ENCODE measurements at places on chromosomes 6 and 20. TPM values are rescaled to one million over a fixed set of nuclear protein-coding genes. Genes with fewer than 3 reads are reported as not detected.
A peak's percentile ranks its signal among the peaks of the same experiment; 100 is the strongest.

GRCh38 chr6:15329197-15329671 is 83.4 kb downstream of the JARID2 start:
- H3K27me3 ChIP-seq = no peaks in the 10 kb centered on the region
- peak overlapping the region; percentile 37 for H3K27ac ChIP-seq
- no peak overlapping the region for H3K4me3 ChIP-seq
- DNase-seq = no peak

- no peaks in the 10 kb centered on the region for H3K4me1 ChIP-seq
- H3K4me3 ChIP-seq = no peak overlapping the region
- no peaks in the 10 kb centered on the region for H3K36me3 ChIP-seq
- no peak overlapping the region for H3K27ac ChIP-seq
Measured at GRCh38 chr6:11065436-11066202, 21.5 kb upstream of the ELOVL2 start.

GRCh38 chr6:148064406-148065134 is 278.1 kb upstream of the SASH1 start:
- H3K27ac ChIP-seq = no peak overlapping the region
- no peak overlapping the region for H3K4me3 ChIP-seq
- H3K27me3 ChIP-seq = no peaks in the 10 kb centered on the region
- no peaks in the 10 kb centered on the region for H3K36me3 ChIP-seq

- H3K27ac ChIP-seq = peak overlapping the region; percentile 98
- DNase-seq = no peak
- peak overlapping the region; percentile 95 for H3K4me3 ChIP-seq
- H3K36me3 ChIP-seq = peaks cover 5% of the 10 kb centered on the region
- no peaks in the 10 kb centered on the region for H3K27me3 ChIP-seq
Measured at GRCh38 chr6:118709859-118710350, 58.5 kb upstream of the CEP85L start.

- peaks cover 12% of the 10 kb centered on the region for H3K27me3 ChIP-seq
- peaks cover 4% of the 10 kb centered on the region for H3K4me1 ChIP-seq
- H3K4me3 ChIP-seq = peak within 1 kb of the TSS; percentile 56
Measured at GRCh38 chr20:63498960-63499337, at the start of gene EEF1A2. Gene EEF1A2 (minus strand): TSS chr20:63499083. CDS start chr20:63497763, 1,320 bp downstream.

GRCh38 chr20:44615169-44615791 is 32.9 kb downstream of the PKIG start:
- H3K27me3 ChIP-seq = no peaks in the 10 kb centered on the region
- DNase-seq = no peak
- peaks cover 85% of the 10 kb centered on the region for H3K36me3 ChIP-seq
- no peak overlapping the region for H3K4me3 ChIP-seq

- DNase-seq = no peak
- no peak overlapping the region for H3K27ac ChIP-seq
- no peaks in the 10 kb centered on the region for H3K27me3 ChIP-seq
- H3K36me3 ChIP-seq = no peaks in the 10 kb centered on the region
- H3K4me3 ChIP-seq = no peak overlapping the region
- peaks cover 10% of the 10 kb centered on the region for H3K4me1 ChIP-seq
Measured at GRCh38 chr20:54601831-54602515, 126.6 kb downstream of the DOK5 start.

DNA sequence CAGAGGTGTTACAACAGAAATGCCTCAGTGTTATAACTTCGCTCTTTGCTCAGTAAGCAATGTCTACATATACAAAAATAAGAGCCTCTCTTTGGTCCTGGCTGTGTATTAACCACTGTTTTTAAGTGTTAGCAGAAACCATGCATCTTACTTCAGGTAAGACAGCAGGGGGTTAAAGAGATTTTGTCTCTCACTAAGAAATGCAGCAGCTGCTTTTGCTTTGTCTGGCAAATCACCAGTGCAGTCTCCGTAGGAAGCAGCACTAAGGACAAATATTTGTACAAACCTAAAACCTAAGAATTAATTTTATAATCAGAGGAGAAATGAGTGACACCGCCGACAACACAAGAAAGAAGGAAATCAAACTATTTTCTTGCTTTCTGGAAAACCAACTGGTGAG is 758 bp downstream of the SMIM28 start:
- H3K4me1 ChIP-seq = no peaks in the 10 kb centered on the region
- peaks cover 2% of the 10 kb centered on the region for H3K27me3 ChIP-seq
- DNase-seq = no peak
- H3K27ac ChIP-seq = no peak overlapping the region

DNA sequence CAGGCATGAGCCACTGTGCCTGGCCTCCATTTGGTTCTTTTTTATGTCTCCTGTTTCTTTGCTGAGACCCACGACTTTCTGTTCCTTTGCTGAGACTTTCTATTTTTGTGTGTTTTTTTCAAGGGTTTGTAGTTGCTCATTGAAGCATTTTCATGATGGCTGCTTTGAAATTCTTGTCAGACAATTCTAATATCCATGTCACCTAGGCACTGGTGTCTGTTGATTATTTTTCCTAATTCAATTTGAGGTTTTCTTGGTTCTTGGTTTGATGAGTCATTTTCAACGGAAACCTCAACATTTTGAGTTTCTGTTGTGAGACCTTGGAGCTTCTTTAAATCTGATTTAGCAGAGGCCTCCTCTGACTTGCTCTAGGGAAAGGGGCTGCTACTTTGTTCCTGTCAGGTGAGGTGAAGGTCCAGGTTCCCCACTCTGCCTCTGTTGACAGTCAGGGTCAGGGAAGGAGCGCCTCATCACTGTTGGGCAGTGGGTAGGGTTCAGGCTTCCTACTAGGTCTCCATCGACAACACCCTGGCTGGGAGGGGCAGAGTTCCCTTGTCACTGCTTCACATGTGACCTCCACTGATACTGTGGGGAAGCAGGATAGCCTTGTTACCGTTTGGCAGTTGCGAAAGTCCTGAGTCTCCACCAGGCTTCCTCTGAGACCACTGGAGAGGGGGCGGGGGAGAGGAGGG is 67.2 kb upstream of the RNF24 start:
- DNase-seq = peak; percentile 26
- peak overlapping the region; percentile 39 for H3K4me3 ChIP-seq
- H3K27ac ChIP-seq = peak overlapping the region; percentile 81
- H3K27me3 ChIP-seq = peaks cover 4% of the 10 kb centered on the region
- H3K36me3 ChIP-seq = peaks cover 4% of the 10 kb centered on the region

DNA sequence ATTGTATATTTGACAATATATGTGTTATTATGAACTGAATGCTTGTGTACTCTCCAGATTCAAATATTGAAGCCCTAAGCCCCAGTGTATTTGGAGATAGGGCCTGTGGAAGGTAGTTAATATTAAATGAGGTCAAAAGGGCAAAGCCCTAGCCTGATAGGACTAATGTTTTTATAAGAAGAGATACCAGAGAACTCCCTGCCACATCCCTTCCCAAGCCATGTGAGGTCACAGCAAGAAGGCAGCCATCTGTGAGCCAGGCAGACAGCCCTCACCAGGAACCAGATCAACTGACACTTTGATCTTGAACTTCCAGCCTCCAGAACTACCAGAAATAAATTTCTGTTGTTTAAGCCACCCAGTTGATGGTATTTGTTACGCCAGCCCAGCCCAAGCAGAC is 36.4 kb upstream of the FBXL4 start:
- H3K27me3 ChIP-seq = peaks cover 14% of the 10 kb centered on the region
- H3K4me3 ChIP-seq = no peak overlapping the region
- H3K4me1 ChIP-seq = no peaks in the 10 kb centered on the region
- no peaks in the 10 kb centered on the region for H3K36me3 ChIP-seq
- no peak overlapping the region for H3K27ac ChIP-seq

- no peak overlapping the region for H3K4me3 ChIP-seq
- H3K27ac ChIP-seq = no peak overlapping the region
- no peak for DNase-seq
- no peaks in the 10 kb centered on the region for H3K27me3 ChIP-seq
Measured at GRCh38 chr6:169896826-169897456, 145.5 kb downstream of the ERMARD start.

LY6G6D gene
- not detected for total RNA-seq

PHACTR1 gene
- total RNA-seq = 109 TPM

ANGPT4 gene
- not detected for total RNA-seq

MYLK2 gene
- total RNA-seq = not detected

HDGFL1 gene
- total RNA-seq = not detected

PTK7 gene
- 0.82 TPM for total RNA-seq

Measured in activated B cell treated with CpG ODN at 0.5 μM for 24 hours (primary cell).